Bronchial epithelial cell (primary cell): ENCODE measurements at places on chromosomes 5 and 9.

GRCh38 chr5:134136221-134136631 lies 21.7 kb downstream of the TCF7 start:
- DNase-seq = no peak

GRCh38 chr5:35904443-35905132 lies 33.8 kb downstream of the CAPSL start:
- no peak for DNase-seq

GRCh38 chr9:117335837-117336433 lies 78.9 kb downstream of the ASTN2 start:
- DNase-seq = no peak

DNA sequence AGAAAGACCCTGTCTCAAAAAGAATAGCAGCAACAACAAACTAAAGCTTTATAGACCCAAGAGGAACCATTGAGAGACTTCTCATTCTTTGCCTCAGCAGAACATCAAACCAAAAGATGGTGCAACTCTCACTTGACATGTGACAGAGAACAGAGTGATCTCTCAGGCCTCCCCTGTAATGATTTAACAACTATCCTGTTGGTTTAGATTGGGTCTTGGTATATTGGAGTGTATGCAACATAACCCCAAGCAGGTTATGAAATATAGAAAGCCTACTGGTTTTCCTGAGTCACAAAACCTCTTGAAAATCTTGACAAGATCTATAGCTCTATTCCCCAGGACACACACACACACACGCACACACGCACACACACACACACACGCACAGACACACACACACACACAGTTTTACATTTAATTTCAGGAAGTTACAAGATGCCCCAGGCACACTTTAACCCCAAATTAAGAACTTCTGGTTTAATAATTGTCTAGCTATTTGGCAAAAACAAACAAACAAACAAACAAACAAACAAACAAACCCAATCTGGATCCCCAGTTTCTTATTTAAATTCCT lies 6.5 kb upstream of the FGF1 start:
- no peak for DNase-seq

DNA sequence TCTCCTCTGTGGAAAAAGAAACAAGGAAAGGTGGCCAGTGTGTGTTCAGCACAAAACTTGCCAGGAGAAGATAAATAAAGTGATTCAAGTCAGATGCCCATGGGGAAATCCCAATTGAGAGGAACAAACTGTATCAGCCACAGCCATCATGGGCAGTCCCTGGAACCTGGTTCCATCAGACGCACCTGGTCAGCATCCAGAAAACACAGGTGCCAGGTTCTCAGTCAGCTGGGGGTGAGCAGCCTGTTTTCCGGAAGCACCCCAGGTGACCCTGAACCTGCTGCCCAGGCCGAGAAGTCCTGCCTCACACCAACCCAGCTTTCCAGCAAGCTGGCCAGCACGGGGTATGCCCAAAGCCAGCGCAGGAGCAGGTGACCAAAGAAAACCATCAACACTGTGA lies 30.5 kb downstream of the PTCH1 start:
- no peak for DNase-seq

DNA sequence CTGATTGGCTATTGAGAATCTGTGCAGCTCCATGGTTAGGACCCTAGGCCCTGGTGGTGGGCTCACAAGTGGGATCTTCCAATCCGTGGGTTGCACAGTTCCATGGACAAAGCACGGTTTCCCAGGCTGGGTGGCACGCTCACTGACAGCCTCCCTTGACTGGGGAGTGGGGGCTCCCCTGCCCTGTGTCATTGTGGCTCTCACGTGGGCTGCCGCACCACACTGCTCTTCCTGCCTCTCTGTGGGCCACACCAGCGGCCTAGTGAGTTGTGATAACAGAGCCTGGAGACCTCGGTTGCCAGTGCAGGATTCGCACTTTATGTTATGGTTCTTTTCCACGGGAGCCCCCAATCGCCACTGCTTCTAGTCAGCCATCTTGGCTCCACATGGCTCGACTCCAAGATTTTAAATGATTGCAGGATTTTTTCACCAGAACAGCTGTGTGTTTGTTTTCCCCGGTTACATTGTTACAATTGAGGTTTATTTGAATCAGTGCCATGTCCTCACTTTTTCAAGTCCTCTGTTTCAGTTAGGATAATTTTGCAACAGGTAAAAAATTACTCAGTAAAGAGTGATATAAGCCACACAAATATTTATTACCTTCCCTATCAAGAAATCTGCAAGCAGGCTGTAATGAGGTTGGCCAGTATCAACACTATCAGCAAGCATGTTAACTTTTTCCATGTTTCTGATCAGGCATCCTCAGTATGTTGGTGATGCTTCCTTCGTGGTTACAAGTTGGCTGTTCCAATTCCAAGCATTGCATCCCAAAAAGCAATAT lies 253.8 kb downstream of the ZNF608 start:
- no peak for DNase-seq
